ENCODE measurements at places on chromosomes 12 and 14.
A peak's percentile ranks its signal among the peaks of the same experiment; 100 is the strongest.

DNA sequence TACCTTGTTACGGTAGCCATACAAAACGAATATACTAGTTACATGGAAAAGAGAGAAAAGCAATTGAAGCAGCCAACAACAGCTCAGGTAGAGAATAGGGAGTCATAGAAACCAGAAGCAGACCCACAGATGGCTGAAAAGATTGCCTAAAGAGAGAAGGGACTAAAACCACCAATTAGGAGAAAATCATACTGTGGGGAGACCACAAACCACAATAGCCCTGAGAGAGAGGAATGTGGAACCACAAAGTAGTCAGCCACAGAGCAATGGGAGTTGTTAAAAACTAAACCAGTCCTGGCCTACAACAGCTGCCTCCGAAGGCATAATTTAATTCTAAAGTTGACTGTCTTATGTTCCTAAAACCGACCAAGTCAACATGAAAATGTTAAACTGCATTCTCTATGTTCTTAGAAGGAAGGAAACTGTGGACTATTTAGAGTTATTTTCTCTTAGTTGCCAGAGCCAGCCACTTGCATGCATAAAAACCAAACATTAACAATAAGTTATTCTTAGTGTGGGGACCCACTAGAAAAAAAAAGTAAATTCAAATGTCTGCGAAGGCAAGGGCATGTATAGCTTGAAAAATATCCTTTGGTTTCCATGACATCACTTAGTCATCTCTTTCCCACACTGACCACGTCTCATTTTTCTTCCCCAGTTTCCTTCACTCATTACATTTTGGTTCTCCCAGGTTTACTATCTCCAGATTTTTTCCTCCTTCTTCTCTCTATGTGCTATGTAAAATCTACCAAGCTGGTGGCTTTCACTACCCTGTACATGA, 398.1 kb downstream of the NOVA1 start:
- no peak for DNase-seq

DNA sequence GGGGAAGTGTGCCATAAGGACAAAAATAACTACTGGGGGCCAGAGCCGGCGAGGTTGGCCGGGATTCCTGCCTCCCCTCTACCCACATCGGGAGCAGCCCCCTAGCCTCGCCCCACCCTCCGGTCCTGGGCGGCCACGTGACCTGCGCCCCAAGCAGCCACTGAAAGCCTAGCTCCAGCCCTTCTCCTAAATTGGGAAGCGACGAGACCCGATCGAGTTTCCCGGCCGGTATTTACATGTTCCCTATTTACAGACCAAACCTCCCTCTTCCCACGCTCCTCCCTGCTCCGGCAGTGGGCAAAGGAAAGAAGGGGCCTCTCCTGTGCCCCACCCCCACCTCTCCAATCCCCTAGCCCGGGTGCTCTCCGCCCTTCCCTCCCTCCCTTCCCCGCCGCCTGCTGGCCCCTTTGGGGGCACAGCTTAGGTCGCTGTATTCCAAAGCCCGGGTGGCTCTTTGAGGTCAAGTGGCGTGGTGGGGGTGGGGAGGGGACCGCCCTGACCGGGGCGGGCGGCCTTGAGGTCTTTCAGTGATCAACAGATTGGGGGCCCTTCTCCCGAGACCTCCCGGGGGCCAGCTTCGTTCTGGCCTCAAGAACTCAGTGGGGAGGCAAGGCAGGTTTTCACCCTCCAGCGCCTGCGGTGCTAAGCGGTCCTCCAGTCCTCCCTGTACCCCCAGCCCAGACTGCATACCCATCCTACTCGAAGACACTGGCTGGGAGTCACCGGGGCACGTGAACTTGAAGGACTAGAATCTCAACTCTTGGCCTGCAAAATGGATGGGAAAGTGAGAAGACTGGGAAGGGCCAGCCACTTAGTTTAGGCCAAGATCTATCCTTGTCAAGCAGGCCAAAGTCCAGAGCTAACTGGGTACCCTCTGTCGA, 6.3 kb upstream of the CTDSP2 start:
- DNase-seq = no peak

- no peak for DNase-seq
Observed at GRCh38 chr12:70448371-70448770, 82.3 kb downstream of the KCNMB4 start.

GRCh38 chr12:39846304-39846703, 226.7 kb upstream of the ABCD2 start:
- no peak for DNase-seq

DNA sequence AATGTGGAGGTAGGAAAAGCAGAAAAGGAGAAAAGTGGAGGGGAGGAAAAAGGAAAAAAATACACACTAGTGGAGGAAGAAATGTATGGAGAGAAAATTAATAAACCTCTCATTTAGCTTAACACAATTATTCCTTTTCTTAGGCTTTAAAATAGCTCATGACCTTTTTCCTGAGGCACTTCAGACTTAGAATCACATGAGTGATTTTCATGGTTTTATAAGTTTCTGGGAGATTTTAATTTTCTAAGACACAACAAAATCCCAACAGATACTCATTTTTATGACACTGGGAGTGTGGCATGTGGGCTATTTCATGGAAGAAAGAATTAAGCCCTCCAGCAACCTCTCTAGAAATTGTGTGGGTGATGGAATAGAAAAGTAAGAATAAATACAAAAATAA, 214.7 kb downstream of the CPNE8 start:
- DNase-seq = no peak

DNA sequence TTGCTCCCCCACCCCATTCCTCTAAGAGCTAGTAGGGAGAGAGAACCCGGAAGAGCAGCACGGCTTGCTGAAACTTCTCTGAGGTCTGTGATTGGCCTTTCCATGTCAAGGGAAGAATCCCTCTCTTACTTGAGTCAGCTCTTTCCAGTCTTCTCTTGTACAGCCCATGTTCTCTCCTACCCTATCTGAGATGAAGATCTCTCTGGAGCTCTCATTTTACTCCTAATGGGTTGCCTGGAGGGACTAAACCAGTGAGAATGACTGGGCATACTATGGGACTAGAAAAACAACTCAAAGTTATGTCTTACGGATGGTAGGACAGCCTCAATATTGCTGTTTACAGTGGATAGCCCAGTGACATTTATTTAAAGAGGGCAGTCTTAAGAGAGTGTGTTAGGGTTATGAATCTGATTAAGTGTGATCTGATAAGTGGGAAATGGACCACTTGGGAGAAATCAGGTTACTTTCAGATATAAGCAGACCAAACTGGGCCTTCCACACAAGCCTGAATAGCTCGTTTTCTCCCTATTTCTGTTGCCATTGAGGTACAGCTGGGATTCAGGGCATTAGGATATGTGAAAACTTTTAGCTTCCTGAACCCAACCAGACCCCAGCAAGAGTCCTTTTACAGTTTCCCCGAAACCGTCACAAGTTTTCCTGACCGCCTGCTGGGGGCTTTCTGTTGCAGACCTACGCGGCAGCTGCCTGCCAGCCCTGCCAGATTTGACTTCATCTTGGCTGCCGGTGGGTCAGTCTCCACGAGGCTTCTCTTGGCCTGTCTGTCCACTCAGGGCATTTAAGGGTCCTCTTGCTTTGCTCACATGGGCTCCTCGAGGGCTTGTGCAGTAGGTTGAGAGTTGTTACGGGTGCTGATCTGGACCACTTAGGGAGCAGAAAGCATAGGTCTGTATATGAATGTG, 16.9 kb downstream of the ETV6 start:
- no peak for DNase-seq

GRCh38 chr12:65432114-65432513, 153.6 kb downstream of the MSRB3 start:
- DNase-seq = no peak

GRCh38 chr12:4849115-4849541, 60.6 kb upstream of the KCNA1 start:
- DNase-seq = peak; percentile 38

- DNase-seq = peak; percentile 77
Observed at GRCh38 chr14:78022059-78022458, 148.1 kb upstream of the NRXN3 start.

Data from osteocyte (in vitro differentiated cells).